ENCODE measurements at places on chromosomes 6 and 20.
A peak's percentile ranks its signal among the peaks of the same experiment; 100 is the strongest.

- ATAC-seq: no peak
Measured at GRCh38 chr6:168601111-168601510, 160.1 kb downstream of the SMOC2 start.

GRCh38 chr6:6972456-6972855 lies 135.3 kb upstream of the RREB1 start:
- no peak for ATAC-seq

- no peak for ATAC-seq
Measured at GRCh38 chr6:35765739-35766138, 10.7 kb upstream of the CLPSL2 start.

- no peak for ATAC-seq
Measured at GRCh38 chr6:46191961-46192360, 21.2 kb upstream of the ENPP5 start.

GRCh38 chr6:30357678-30358540 lies 13.0 kb downstream of the RPP21 start:
- ATAC-seq: peak; percentile 99

DNA sequence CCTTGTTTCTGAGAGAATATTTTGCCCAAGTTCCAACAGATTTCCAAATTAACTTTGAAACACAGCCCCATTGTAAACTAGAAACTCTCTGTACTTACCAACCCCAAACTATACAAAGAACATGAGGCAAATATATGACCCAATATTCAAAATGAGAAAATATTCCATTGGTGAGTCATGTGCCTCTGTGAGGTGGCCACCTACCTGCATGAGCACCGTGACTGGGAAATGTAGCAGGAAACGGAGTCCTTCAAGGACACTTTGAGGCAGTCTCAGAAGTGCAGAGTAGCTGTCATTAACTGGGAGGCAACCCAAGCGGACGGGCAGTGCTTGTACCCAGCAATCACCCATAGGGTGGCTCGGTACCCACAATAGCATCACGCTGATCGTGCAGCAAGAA lies 335.5 kb upstream of the NOX3 start:
- no peak for ATAC-seq

- peak; percentile 83 for ATAC-seq
Measured at GRCh38 chr20:64188682-64189529, 24.7 kb downstream of the MYT1 start.

DNA sequence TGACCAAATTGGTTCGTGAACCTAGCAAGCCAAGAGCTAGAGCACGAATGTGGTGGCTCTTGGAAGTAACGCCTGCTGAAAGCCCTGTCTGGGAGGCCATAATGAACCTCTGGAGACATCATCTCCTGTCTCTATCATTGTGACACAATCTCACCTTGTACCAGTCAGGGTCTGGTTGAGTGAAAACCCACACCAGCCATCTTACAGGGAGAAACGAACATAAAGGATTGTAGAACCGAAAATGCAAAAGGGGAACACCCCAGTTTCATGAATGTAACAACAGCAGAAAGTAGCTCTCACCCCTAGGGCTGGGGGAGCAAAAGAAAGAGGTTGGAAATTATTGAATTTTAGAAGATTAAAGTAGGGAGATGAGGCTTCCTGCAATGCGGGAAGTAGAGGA lies 50.9 kb upstream of the TAB2 start:
- no peak for ATAC-seq

- ATAC-seq: no peak
Measured at GRCh38 chr6:13268913-13269518, 59.3 kb downstream of the TBC1D7 start.

- no peak for ATAC-seq
Measured at GRCh38 chr6:14972379-14973067, 273.3 kb upstream of the JARID2 start.

- no peak for ATAC-seq
Measured at GRCh38 chr6:142568857-142569597, 267.2 kb downstream of the ADGRG6 start.

GRCh38 chr20:3553663-3554062 lies 82.8 kb downstream of the ATRN start:
- ATAC-seq: no peak

- no peak for ATAC-seq
Measured at GRCh38 chr6:90494067-90494780, 92.6 kb downstream of the MAP3K7 start.

GRCh38 chr6:146893690-146894089 lies 294.9 kb downstream of the ADGB start:
- no peak for ATAC-seq

DNA sequence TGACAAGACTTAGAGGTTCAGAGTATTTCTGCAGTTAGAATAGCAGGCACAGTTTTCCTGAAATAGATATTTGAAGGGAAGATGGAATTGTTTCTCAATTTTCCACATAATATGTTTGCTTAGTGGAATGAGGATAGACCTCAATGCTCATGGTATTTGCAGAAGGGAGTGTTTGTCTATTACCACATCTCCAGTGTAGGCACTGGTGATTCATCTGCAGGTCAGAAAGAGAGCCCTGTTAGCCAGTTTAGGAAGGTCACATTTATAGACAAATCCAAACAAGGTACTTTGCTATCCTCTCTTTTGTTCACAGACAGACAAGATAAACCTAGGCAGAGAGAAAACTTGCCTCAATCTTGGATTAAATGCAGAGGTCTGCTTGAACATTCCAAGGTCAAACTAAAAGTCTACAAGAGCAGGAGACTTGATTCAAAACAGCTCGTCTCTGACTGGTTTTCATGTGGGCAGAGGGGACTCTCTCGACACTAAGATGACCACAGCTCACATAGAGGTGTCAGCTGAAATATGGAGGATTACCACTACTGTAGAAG lies 22.8 kb downstream of the ISM1 start:
- ATAC-seq: no peak

- ATAC-seq: peak; percentile 52
Measured at GRCh38 chr6:54491431-54491830, 183.2 kb downstream of the TINAG start.

GRCh38 chr6:128290221-128290620 lies 230.2 kb downstream of the PTPRK start:
- no peak for ATAC-seq

GRCh38 chr6:17027441-17027840 lies 74.4 kb upstream of the STMND1 start:
- no peak for ATAC-seq

- ATAC-seq: no peak
Measured at GRCh38 chr6:1363298-1363697, 26.1 kb upstream of the FOXF2 start.

- no peak for ATAC-seq
Measured at GRCh38 chr6:132495604-132496079, 17.3 kb downstream of the STX7 start.

DNA sequence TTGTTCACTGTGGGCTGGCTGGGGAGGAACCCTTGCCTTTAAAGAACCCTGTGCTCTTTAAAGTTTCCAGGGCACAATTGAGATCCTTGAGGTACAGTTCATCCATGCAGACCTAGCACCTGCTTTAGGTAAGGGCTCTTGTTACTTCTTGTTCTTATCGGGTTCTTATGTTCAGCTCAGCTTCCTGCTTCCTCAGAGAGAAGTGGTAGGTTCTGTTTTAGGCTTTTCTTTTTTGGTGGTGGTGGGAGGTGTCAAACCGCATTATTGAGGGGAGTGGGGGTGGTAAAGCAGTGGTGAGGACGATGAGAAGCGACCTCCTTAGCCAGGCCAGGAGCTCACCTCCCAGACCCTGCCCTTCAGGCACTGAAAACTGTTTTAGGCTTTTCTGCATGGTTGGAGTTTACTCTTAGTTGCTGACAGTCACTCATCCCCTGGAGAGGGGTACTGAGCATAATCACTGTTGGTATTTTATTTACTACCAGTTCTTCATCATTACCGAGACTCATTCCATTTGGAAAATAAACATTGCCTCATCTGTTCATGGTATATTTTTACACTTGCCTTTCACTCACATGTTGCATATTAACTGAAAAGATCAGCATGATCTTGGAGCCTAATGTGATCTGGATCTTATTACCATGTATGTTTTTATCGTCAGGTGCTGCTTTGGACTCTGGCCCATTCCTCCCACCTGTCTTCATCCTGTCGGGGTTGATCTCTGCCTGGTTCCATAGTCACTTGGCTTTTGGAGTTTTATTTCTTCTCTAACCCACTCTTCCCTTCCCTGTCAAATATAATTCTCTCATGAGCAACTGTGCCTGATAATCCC lies 35.4 kb downstream of the SLC16A10 start:
- no peak for ATAC-seq

DNA sequence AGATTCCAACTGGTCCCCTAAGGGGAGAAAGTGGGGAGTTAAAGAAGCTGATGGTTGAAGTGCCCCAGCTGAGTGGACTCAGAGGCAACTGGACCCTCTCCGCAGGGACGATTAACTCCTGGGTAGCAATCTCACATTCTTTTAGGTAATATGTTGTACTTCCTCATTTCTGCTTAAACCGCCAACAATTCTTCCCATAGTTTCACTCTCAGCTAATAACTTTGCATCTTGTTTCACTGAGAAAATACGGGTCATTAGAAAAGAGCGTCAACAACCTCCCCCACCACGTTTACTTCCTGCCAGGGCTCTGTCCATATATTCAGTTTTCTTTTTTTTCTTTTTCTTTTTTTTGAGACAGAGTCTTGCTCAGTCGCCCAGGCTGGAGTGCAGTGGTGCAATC lies 39.5 kb upstream of the CHD6 start:
- ATAC-seq: no peak

DNA sequence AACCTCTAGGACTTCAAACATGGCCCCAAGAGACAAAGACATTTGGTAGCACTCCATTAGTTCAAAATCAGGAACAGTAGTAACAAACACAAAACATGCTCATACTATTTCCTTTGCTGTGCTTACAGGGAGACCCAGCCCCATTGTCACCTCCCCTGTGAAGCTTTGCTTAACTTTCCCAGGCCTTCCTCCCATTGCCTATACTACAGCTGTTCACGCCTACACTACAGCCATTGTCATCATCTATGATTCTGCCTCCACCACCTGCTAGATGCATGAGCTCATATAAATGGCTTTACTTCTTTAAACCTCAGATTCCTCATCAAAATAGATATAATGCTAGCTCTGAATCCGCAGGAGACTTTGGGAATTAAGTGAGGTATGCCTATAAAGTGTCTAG lies 8.7 kb downstream of the PHACTR1 start:
- ATAC-seq: no peak

DNA sequence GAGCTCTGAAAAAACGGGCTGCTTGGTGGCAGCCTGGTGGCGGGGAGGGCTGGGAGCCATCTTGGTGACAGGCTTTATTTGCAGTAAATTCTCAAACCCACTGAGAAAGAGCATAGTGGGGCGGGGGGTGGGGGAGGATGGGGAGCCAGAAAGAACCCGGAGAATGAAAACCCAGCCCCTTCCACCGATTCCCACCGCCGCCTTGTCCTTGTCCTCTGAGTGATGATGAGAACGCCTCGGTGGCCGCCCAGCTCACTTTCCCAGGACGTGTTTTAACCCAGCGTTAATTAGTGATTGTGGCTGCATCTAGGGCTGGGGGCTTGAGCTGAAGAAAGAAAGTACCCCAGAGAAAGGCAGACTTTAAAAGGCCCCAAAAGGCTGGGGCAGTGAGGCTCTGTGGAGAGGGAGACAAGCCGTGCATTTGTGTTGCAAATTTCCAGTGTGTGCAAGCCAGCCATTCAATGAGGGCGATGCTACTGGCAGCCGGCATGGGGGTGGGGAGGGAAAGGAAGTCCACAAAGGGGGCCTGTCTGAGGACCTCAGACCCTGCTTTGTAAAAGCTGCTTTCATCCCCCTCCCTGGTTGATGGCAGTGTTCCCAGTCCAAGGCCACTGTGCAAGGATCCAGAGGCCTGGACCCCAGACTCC lies 6.2 kb upstream of the GHRH start:
- ATAC-seq: peak; percentile 50

DNA sequence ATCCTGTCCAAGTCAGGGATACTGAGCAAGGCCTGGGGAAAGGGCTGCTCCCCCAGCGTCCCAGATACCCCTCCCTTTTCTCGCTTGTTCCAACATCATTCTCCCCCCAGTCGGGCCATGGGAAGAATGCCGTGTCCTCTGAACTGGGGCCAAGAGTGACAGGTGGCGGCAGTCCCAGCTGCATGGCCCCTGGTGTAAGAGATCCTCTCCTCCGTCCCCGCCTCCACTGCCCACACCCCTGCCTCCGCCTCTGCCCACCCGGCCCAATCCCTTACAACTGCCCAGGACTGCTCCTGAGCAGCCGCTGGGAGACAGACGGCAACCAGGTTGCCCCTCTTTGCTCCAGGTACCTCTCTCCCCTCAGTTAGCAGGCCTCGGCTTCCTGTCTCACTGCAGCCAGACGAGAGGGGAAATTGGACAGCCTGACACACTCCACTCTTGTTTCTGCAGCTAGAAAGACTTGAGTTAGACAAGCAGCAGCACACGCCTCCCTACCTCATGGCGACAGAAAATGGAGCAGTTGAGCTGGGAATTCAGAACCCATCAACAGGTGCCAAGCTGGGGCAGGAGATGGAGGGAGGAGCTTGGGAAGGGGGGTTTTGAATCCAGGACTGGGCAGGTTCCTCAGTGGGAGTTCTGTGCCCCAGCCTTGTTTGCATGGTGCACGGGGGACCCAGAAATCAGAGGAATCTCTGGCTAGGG lies at the start of gene MYLK2:
MYLK2 (plus strand) TSS at position 274 of the 702 bp plus-strand sequence; CDS start at position 499, 225 bp downstream.
- ATAC-seq: no peak

DNA sequence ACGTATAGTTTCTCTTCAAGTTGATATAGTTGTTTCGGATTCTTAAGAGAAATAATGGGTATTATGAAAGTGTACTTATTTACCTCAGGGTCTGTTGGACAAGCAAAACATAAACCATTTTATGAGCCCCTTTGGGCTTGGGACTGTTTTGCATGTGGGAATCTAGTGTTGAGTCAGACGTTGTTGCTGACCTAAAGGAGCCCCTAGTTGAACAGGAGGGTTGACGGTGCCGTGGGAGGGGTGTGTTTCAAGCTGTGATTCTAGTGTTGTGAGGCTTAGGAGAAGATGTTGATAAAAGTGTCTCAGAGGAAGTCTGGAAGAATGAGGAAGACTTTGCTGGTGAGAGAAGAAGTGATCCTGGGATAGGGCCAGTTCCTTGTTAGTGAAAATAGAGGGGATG lies 140.0 kb downstream of the ARID1B start:
- ATAC-seq: no peak

- no peak for ATAC-seq
Measured at GRCh38 chr6:109393157-109393885, 11.1 kb upstream of the CD164 start.

Data from motor neuron (in vitro differentiated cells).